Gastrocnemius medialis (tissue), 4 donors: ENCODE measurements at places on chromosomes 16 and 17.

GRCh38 chr16:88435437-88436355 lies 17.4 kb upstream of the ZFPM1 start:
- DNase-seq, result no peak

DNA sequence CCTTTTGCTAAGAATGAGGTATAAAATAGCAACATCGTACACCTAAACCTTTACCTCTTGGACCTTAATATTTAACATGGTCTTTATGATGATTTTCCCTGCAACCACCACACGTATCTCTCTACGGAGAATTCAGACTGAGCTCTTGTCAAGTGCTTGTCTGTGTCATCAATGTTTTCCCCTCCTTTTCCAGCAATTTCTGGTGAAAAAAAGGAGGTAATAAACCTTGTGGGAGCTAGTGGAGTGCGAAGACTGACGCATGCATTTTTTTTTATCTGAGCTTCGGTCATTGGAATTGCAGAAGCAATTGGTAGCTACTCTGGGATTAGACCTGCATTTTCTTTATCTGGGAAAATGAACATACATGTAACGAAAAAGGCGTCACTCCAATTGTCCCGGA lies 527.6 kb downstream of the TMEM114 start:
- DNase-seq, result no peak

DNA sequence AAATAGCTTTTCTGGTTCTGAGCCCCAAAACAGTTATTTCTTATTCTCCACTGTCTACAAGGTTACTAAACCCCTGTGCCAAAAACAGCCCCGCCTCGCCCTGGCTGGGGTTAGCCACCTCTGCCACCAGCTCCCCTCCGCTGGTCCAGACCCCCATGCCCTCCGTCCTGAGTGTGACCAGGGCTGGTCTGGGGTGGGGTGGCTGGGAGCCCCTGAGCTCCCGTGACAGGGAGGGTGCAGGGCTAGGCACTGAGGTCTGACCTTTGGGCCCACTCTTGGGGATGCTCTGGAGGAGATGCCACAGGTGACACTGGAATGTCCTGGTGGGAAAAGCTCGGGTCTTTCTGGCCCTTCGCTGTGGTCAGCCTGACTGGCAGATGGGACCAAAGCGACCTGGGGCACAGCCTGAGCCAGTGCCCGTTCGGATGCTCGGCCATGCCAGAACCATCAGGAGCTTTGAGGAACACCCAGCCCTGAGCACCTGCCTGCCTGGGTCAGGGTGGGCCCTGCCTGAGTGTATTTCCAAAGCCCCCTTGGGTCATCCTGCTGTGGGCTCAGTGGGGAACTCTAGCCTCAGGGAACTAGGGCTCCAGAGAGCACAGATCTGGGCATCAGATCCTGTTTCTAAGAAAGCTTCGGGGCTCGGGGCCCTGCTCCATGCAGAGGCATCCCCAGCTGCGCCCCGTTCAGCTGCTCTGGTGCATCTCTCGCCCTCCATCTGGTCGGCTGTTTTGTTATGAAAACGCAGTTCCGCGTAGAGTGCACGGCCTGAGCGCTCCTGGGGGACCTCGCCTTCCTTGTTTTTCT lies 72.1 kb upstream of the GNG13 start:
- DNase-seq, result no peak

- DNase-seq, result no peak
Measured at GRCh38 chr16:86045591-86045971, 146.6 kb downstream of the IRF8 start.

DNA sequence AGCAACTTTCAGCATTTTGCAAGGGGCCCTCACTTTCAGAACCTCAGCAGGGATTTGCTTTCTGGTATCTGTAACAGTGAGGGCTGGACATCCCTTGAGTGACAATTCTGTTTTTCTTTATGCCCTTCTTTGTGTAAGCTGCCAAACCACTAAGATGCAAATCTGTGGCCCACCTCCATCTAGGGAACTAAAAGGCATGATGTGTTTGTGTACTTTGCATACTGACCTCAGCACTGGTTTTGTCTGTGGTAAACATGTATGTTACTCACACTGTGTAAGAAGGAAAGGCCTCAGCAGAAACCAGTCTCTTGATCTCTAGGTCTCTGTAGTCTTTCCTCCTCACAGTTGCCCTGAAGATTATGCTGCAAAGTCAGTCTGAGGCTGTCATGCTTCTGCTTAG lies 396.6 kb upstream of the DYNLRB2 start:
- DNase-seq, result no peak
